Sciatic nerve (tissue), 2 donors: ENCODE measurements at places on chromosomes 4 and X.

GRCh38 chr4:72971572-72971971 lies 97.9 kb downstream of the COX18 start:
- DNase-seq, result no peak

DNA sequence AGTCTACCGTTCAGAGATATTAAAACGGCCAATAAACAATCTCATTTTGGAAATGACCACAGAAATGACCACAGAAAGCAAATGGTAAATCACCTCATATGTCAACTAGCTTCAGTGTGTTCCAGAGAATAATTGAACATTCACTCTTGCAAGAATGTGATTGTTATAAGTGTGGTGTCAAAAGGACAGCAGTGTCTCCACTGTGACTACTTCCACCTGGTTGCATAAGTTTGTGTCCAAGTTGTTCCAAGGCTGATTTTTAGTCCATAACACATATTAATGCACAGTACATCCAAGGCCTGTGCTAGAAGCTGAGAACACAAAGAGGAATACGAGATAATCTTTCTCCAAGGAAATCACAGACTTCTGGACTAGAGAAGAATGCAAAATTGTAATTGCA lies 37.4 kb upstream of the RNF150 start:
- DNase-seq, result no peak

GRCh38 chr4:2288051-2288541 lies 26.2 kb upstream of the MXD4 start:
- DNase-seq, result peak; percentile 50

DNA sequence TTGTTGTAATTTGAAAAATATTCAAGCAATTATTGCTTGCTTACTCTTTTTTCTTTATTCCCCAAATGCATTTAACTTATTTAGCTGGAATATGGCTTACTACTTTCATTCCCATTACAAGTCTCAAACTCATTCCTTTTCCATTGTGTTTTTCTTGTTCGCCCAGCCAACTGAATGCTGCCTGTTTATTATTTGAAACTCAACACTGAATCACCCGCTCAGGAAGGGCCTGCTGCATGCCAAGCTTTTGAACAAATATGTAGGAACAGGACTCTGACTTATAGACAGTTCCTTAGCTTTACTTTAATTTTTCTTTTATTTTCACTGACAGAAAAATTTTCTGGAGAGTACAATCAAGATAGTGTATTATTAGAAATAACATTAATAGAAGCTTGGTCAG lies 12.9 kb downstream of the PCDH18 start:
- no peak for DNase-seq
